ENCODE measurements at places on chromosomes 2 and 18.

DNA sequence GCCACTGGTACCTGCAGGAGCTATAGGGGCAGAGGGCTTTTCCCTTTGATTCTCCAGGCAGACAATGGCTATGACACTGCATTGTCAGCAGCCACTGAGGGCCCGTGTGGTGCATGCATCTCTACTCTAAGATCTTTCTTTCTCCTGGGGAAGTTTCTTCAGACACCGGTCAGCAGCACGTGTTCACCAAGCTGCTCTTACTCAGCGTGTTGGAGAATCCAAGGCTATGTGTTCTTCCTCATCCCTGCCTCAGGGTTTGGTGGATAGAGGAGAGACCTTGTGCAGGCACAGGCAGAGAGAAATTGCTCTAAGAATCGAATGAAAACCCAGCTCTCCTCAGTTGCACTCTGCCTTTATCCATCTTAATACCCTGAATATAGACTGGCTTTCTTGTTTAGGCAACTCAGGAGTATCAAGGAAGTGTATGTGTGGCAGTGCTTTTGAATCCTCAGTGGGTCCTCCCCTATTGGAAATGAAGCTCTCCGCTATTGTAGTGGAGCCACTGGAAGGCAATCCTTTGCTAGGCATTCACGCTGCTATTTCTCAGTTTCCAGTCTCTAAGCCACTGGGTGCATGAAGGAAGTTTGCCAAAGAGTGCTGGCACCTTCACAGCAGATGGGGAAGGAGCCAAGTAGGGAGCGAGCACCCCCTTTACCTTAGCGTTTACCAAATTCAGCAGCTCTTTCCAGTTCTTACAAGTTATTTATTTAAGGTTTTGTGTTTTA is 86.9 kb upstream of the EML6 start:
- H3K4me1 ChIP-seq: peaks cover 49% of the 10 kb centered on the region
- no peak overlapping the region for H3K27ac ChIP-seq
- no peak for DNase-seq
- peaks cover 30% of the 10 kb centered on the region for H3K36me3 ChIP-seq
- H3K4me3 ChIP-seq: no peak overlapping the region

- peaks cover 26% of the 10 kb centered on the region for H3K27me3 ChIP-seq
- no peaks in the 10 kb centered on the region for H3K36me3 ChIP-seq
- no peak for DNase-seq
- H3K4me1 ChIP-seq: no peaks in the 10 kb centered on the region
- no peak overlapping the region for H3K4me3 ChIP-seq
Measured at GRCh38 chr2:176758426-176758825, 454.2 kb upstream of the HNRNPA3 start.

- peaks cover 5% of the 10 kb centered on the region for H3K36me3 ChIP-seq
- no peak overlapping the region for H3K4me3 ChIP-seq
- DNase-seq: no peak
- H3K27me3 ChIP-seq: peaks cover 51% of the 10 kb centered on the region
- H3K4me1 ChIP-seq: no peaks in the 10 kb centered on the region
Measured at GRCh38 chr2:75772908-75773630, 62.4 kb upstream of the GCFC2 start.

DNA sequence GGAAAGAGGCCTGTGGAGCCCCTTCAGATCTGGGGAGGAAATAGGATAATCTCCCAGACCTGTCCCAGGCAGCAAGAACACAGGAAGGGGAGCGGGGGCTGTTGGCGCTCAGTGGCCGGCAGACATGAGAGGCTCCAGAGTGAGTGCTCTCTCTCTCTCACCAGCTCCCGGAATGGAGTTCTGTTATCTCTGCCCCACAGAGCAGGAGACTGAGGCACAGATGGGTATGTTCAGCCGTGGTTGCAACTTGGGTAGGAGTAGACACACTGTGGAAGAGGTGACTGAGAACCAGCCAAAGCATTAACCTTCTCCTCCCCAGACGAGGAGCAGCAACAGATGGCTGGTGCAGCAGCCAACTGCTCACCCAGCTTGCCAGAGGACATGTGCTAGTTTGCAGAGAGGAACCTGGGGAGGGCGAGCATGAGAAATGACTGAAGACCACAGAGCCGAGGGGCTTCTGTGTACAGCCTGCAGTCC is 82.0 kb downstream of the NRP2 start:
- H3K27ac ChIP-seq: peak overlapping the region; percentile 30
- H3K4me1 ChIP-seq: peaks cover 4% of the 10 kb centered on the region
- H3K4me3 ChIP-seq: no peak overlapping the region
- no peaks in the 10 kb centered on the region for H3K36me3 ChIP-seq
- H3K27me3 ChIP-seq: peaks cover 8% of the 10 kb centered on the region
- no peak for DNase-seq

- H3K36me3 ChIP-seq: no peaks in the 10 kb centered on the region
- H3K27me3 ChIP-seq: peaks cover 18% of the 10 kb centered on the region
- no peak overlapping the region for H3K4me3 ChIP-seq
- DNase-seq: no peak
- H3K27ac ChIP-seq: no peak overlapping the region
Measured at GRCh38 chr18:32271672-32272208, 81.9 kb downstream of the MEP1B start.
